ENCODE measurements at places on chromosomes 12 and 14.
A peak's percentile ranks its signal among the peaks of the same experiment; 100 is the strongest.

DNA sequence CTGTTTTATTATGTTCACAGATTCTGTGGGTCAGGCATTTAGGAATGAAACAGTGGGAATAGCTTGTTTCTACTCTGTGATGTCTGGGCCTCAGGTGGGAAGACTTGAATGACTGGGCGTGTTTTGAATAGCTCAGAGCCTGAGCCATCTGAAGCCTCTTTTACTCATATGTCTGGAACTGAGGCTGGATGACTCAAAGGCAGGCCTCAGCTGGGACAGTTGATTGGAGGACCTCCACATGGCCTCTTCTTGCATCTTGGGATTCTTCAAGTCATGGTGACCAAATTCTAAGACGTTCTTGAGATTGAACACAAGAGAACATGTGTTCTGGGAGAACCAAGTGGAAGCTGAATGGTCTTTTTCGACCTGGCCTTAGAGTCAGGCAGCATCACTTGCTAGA, 45.8 kb upstream of the TBX3 start:
- DNase-seq = no peak

DNA sequence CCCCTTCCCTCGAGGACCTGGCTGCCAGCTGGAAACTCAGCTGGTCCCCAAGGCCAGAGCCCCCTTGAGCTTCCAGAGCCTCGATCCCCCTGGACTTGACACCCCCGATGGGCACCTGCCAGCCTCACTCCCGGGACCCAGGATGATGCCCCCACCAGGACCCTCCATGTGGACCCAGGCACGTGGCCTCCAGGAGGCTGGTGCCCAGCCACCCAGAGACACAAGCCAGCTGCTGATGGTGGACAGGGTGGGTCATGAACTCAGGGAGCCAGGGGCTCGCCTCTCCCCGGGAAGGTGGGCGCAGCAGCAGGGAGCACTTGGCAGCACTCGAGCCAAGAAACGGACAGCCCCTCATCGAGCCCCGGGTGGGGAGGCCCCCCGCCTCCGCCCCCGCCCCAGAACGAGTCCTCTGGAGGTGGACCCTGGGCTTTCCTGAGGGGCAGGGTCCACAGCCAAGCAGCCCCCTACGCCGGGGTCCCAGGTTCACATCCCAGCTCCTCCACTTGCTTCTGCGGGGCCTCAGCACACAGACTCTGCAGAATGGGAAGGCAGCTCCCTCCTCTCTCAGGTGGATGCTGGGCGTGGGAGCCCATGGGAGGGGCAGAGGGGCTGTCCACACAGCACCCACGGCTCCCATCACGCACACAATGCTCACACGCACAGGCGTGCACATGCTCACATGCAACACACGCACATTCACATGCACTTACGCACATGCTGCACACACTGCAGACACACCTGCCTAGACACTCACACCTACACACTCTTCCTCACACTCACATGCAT, 12.1 kb downstream of the C14orf180 start:
- DNase-seq = no peak

- DNase-seq = peak; percentile 74
Measured at GRCh38 chr12:14995583-14996425, 23.0 kb downstream of the PDE6H start.

- DNase-seq = no peak
Measured at GRCh38 chr12:127106697-127107096, 1160.3 kb upstream of the TMEM132C start.

DNA sequence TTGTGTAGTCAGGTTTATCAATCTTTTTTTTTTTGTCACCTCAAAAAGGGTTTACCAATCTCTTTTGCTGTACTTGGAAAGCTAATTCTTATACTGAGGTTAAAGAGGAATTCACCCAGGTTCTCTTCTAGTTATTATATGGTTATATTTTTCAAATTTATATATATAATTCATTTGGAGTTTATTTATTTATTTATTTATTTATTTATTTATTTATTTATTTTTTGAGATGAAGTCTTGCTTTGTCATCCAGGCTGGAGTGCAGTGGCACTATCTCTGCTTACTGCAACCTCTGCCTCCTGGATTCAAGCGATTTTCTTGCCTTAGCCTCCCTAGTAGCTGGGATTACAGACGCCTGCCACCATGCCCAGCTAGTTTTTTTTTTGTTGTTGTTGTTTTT, 73.8 kb downstream of the GPR135 start:
- no peak for DNase-seq

DNA sequence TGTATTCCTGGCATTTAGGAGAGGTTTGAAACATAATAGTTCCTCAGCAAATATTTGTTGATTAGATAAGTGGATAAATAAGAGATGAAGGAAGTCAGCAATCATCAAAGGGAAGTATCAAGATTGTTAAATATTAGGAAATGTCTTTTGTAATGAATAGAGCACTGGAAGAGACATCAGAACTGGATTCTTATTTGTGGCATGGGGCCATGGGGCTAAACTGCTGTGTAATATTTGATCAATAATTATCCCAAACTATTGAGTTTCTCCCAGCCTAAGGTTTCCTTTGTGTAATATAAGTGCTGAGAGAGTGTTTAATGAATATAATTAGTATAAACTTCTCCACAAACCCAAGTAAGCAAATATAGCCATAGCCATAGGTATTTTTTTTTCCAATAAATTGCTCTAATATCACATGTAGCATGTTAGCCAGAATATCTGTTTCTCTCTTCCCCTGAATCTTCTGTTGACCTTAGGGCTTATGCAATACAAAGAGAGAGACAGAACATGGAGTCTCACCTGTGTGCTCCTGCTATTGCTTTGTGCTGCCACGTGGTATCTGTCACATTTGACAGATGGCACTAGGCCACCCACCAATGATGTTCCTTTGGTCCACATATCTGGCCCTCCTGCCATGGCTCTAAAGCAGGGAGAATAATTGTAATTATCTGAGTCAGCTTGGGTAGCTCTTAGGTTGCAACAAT, 658.7 kb downstream of the SOX5 start:
- no peak for DNase-seq

DNA sequence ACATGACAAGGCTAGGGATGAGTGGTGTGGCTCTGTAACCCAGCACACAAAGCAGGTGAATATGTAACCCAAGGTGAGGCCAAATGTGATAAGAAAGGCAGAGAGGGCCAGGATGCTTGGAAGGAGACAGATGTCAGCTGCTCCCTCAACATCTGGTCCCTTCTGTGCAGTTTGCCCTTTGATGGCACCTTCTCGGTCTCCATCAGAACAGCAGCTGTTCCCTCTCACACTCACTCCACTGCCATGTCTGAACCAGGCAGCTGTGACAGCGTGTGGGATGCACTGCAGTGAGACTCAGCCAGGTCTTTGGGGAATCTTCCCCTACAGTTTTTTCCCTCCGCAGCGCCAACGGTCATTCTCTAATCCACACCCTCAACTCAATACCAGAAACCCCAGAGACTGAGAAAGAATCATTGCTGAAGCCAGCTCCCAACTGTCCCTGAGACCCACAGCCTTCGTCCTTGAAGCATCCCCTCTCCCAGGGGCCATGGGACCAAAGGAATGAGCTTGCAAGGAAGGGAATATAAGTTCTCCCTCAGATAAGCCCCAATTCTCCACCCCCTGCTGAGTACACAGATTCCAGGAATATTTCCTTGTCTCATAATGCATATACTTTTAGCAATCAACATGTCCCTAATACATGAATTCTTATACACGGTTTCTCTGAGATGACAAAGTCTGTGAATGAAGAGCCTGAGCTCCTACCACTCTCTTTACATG, 230.0 kb downstream of the GLT1D1 start:
- no peak for DNase-seq

GRCh38 chr12:33514893-33515292, 75.3 kb upstream of the SYT10 start:
- no peak for DNase-seq

GRCh38 chr14:75689012-75689411, 28.0 kb downstream of the TTLL5 start:
- no peak for DNase-seq

DNA sequence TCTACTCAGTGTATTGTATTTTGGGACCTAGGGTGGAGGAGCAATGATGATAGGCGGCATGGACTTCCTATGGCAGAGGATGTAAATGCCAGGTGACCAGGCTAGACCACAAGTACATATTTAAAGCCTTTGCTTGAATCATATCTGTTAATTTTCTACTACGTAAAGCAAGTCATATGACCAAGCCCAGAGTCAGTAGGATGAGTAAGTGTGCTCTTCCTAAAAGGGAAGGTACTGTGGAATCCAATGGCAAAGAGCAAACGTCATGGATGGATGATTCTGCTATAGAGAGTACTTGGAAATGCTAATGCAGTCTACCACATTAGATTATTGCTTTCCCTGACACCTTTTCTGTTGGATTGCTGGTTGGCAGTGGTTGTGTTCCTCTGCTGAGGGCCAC, 16.8 kb downstream of the GPATCH2L start:
- DNase-seq = no peak

DNA sequence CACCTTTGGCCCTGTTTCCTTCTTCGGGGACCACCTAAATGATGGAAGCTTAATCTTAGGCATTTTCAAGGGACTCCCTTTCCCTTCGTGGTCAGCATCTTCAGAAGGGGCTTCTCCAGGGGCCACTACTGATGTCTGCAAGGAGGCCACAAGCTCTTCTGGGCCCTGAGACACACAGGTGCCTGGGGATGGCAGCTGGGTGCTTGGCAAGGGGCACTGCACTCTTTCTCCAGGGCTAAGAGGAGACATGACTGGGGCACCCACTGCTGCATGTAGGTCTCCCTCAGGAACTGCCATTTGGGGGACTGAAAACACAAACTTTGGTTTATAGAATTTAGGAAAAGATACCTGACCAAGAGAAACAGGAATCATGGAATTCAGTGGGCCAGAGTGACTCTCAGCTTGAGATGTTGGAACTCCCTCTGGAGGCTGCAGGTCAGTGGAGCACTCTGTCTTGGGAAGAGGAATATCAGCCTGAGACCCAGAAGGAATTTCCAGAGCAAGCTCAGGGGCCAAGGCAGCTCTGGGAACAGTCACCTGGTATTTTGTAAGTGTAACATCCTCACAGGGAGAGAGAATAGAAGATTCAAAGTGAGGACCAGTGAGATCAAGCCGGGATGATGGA, 16.0 kb downstream of the PLD4 start:
- DNase-seq = no peak

DNA sequence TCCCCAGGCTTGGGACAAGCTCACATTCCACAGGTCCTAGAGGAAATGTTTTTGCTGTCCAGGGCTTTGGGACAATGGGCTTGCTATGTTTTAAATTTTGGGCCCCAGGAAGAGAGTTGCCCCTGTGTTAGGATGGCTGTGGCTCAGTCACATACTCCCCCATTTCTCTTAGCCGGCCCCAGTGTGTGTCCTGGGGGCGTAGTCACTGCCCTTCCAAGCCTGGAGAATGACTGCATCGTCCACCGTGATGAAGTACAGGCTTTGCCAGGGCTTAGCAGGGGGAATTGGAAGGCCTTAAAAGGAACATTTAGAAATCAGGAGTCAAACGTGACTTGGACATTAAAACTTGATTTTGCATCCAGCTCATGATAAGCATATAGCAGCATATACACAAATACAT, 293.6 kb downstream of the CACNA1C start:
- no peak for DNase-seq

GRCh38 chr12:117098361-117099217, 627 bp downstream of the TESC start:
- no peak for DNase-seq

- DNase-seq = peak; percentile 19
Measured at GRCh38 chr14:61034416-61035120, 53.5 kb downstream of the SLC38A6 start.

DNA sequence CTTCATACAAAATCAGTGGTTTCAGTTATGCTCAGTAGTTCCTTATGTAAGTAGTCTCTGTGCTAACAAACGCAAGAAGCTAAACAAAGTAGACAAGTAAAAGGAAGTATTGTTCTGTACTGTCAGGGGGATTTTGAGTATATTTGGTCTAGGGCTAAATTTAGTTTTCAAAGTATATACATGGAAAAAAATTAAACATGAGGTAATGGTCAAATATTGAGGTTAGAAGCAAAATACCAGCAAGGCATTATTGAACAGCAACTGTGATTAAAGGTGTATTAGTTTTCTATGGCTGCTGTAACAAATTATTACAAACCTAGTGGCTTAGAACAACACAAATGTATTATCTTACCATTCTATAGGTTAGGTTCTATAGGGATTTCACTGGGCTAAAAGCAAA, 18.8 kb downstream of the GNG2 start:
- DNase-seq = no peak

GRCh38 chr12:113278141-113278540, 56.8 kb downstream of the SLC8B1 start:
- no peak for DNase-seq

- DNase-seq = no peak
Measured at GRCh38 chr12:74285773-74286172, 251.9 kb upstream of the ATXN7L3B start.

All from Jurkat, Clone E6-1 (cell line).